T-helper 17 cell (primary cell): ENCODE measurements at places on chromosomes 1 and 21.

DNA sequence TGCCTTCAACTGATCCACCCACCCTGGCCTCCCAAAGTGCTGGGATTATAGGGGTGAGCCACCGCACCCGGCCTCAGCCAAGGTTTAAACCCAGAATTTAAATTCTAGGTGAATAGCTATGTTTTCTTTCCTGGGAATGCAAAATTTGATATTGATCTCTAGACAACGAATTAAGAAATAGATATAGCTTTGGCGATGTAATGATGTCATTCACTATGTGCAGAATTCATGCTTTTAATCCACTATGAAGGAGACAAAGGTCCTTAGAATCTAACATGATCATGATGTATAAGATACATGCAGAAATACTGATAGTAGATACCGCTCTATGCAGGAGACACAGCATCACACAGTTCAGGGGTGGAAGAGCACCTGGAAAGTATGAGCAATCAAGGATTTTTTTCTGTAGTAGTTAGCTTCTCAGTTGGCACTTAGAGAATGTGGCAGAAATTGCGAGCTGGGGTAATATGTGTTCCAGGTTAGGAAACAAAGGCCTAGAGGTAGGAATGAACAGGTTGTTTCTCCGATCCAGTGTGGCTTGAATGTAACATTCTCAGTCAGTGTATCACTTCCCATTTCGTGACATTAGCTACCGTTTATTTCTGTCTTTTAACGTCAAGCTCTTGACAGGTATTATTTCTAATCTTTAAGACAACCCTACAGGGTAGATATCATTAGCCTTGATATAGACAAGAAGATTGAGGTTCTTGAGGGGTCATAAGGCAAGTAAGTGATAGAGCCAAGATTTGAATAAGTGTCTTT lies 3.0 kb upstream of the CEP350 start:
- no peak for DNase-seq

DNA sequence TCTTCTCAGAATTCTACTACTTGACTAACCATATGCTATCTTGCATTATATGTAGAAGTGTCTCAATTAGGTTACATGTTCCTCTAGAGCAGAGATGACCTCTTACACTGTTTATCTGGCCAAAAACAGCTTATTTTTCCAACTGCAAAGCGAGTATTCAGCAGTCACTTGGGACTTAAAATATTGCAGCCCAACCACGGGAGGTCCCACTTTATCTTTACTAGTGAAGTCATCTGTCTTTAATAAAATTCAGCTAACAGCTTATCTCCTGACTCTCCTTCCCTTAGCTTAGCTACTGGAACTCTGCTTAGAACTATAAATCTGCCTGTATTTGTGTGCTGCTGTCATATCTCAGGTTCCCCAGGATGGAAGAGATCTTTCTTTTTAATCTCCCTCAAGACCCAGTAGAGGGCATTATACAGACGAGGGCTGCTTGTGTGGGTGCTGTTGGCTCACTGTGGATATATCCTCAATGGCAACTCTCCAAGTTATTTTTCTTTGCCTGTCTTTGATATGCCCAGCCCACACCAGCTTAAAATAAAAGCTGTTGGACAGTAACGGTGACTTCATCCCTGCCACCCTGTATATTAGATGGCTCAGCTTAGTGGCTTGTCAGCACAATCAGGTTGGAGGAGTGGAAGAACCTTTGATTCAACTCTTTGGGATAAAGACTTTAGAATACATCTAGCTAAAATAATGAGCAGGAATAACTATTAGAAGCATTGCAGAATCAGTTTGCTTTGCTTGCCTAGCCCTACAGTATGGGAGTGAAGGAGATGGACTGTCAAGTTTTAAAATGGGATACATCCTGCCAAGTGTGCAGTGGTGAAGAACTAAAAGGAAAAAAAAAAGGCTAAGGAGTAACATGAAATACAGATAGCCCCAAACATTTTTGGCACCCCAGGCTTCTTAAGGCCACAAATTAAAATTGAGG lies 9.6 kb downstream of the ENSA start:
- no peak for DNase-seq

DNA sequence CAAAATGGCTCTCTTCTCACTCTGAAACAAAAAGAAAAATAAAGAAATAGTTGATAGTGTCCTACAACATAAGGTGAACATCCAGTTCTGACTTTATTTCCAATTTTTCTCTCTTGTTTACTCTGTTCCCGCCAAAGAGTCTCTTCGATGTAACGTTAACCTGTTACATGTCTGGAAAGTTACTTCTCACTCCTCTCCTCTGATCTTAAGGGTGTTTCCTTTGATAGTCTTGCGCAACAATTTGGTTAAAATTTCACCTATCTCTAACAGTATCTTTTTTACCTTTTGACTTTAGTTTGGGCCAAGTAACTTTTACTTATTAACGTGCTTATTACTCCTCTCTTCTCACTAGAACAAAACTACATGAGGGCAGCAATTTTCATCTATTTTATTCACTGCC lies 1450.2 kb downstream of the BRINP3 start:
- no peak for DNase-seq

GRCh38 chr21:14762327-14762726 lies 216.2 kb upstream of the SAMSN1 start:
- no peak for DNase-seq

- no peak for DNase-seq
Observed at GRCh38 chr1:235838021-235838420, 28.7 kb downstream of the LYST start.

GRCh38 chr1:93108335-93108734 lies 29.3 kb downstream of the MTF2 start:
- DNase-seq = no peak

GRCh38 chr1:160438317-160438918 lies 38.1 kb downstream of the VANGL2 start:
- no peak for DNase-seq

GRCh38 chr21:42145569-42146272 lies 73.2 kb upstream of the ABCG1 start:
- peak; percentile 44 for DNase-seq

- DNase-seq = no peak
Observed at GRCh38 chr1:179814546-179814838, 63.1 kb downstream of the TOR1AIP2 start.

GRCh38 chr1:33948291-33948690 lies 84.4 kb downstream of the HMGB4 start:
- no peak for DNase-seq

- DNase-seq = no peak
Observed at GRCh38 chr1:27431601-27431940, 39.1 kb downstream of the GPR3 start.

- no peak for DNase-seq
Observed at GRCh38 chr1:2073382-2074230, 23.4 kb downstream of the PRKCZ start.

- DNase-seq = no peak
Observed at GRCh38 chr1:243738020-243738419, 112.0 kb downstream of the AKT3 start.

GRCh38 chr1:28208818-28209441 lies 23.9 kb downstream of the DNAJC8 start:
- DNase-seq = peak; percentile 49

- no peak for DNase-seq
Observed at GRCh38 chr1:39046613-39047210, 20.6 kb downstream of the NDUFS5 start.

DNA sequence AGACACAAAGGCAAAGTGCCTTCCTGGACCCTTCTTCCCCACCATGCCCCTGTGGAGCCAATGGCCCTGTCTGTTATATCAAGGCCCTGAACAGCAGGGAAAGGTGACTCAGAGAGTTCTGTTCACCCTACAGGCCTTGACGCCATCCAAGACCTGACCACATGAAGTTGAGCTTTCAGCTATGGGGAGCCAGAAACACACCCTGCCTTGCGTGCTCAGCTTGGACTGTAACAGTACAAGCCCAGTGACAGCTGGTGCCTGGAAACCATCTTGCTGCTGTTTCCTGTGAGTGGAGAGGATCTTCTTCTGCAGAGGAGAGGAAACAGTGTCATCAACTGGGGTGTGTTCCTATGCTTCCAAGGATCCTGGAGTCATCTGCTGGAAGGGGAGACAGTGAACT lies 165.0 kb upstream of the IRF2BP2 start:
- DNase-seq = no peak

- DNase-seq = no peak
Observed at GRCh38 chr1:169974067-169974466, 80.4 kb upstream of the SCYL3 start.

- no peak for DNase-seq
Observed at GRCh38 chr1:159429074-159429861, 2.7 kb upstream of the OR10J4 start.

DNA sequence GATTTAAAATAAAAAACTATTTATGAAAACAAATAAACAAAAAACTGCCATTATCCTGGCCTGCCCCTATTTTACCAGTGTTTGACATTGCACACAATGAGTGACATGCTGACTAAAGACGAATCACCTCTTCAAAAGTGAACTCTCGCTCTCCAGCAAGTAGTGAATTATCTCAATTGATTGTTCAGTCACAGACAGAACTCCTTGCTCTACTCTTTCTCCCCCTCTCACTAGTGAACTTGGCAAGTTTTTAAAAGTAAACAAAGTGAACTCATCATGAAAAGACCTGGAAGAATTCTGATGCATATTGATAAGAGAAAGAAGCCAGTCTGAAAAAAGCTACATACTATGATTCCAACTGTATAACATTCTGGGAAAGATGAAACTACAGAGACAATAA lies 4.7 kb upstream of the C1orf52 start:
- no peak for DNase-seq

DNA sequence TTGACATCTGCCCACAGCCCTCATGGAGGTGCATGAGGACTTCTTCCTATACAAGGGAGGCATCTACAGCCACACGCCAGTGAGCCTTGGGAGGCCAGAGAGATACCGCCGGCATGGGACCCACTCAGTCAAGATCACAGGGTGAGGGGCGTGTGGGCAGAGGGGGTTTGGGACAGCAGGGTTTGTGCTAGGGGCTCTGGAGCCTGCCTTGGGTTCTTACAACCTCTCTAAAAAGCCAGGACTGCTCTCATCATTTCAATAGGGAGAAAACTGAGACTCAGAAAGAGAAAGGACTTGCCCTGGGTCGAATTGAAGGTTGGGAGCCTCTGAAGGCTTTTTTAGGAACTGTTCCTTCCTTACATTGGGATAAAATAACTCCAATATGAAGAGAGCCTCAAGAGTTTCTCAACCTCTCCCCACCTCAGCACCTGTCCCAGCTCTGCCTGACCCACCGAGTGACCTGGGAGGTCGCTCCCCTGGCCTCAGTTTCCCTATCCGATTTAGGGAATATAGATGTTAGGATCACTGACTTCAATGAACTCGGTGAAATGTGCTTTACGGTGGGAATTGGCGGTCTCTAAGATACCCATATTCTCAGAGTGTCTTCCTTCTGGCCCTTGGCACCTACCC lies 9.5 kb downstream of the TINAGL1 start:
- no peak for DNase-seq

- DNase-seq = no peak
Observed at GRCh38 chr1:232179896-232180778, 449.8 kb downstream of the SIPA1L2 start.

DNA sequence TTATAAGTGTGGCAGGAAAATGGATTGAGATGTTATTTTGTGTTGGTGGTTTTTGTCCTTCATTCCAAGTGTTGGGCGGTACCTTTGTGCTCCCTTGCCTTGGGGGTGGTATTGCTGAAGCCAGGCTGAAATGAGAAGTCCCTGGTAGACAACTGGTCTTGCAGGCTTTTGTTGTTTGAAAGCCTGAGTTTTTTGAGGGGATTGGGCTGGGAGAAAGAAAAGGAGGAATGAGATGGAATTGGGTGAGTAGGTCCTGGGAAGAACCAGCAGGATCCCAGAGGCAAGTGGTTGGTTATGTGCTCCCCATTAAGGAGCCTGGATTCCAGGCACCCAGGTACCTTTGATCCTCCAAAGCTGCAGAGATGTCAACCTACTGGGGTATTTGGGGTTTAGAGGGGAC lies 93.7 kb upstream of the SLC2A1 start:
- DNase-seq = no peak

DNA sequence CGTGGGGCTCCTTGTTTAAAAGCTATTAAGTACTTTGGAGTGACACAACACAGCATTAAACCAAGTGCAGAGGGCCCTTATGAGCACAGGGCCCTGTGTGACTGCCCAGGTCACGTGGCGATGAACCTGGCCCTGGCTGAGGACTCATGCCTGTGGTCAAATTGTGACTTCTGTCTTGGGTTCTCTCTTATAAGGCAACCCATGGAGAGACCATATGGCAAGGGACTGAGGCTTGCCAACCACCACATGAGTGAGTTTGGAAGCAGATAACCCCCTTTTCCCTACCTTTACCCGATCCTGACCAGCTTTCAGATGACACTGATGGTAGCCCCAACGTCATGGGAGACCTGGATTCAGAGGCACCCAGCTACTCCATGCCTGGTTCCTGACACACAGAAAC lies 140.5 kb downstream of the ZBTB18 start:
- no peak for DNase-seq

GRCh38 chr1:109804660-109805059 lies 40.9 kb upstream of the EPS8L3 start:
- no peak for DNase-seq

- peak; percentile 32 for DNase-seq
Observed at GRCh38 chr1:25711555-25712298, 88.3 kb upstream of the SELENON start.

DNA sequence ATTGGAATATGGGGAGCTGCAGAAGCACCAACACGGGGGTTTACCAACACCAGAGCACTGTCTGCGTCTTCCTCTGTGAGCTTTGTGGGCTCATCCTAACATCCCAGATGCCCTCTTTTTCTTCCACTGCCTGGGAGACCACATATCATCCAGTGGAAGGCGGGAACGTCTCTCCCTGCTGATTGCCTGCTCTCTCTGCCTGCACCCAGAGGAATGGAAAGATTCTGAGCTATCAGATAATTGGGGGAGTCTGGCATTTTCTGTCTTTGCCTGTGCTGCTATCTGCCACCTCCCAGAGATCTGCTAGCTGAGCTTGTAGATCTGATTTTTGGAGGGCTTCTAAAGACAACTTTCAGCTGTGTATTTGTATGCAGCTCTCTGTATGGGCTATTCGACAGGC lies 166.2 kb upstream of the PLXNA2 start:
- DNase-seq = no peak

DNA sequence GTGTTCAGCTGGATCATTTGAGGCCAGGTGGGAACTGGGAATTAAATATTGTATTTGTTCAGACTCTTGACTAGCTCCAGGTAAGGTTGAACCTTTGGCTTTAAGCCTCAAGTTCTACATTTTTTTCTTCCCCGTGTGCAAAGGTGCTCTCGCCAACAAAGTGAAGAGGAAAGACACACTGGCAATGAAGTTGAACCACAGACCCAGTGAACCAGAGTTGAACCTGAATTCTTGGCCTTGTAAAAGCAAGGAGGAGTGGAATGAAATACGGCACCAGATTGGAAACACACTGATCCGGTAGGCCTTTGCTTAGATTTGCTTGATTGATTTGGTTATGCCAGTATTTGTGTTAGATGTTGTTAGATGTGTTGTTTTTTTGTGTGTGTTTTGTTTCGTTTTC lies 25.5 kb upstream of the RCC1 start:
- DNase-seq = no peak

- DNase-seq = no peak
Observed at GRCh38 chr1:26403656-26404055, 7.0 kb upstream of the LIN28A start.

DNA sequence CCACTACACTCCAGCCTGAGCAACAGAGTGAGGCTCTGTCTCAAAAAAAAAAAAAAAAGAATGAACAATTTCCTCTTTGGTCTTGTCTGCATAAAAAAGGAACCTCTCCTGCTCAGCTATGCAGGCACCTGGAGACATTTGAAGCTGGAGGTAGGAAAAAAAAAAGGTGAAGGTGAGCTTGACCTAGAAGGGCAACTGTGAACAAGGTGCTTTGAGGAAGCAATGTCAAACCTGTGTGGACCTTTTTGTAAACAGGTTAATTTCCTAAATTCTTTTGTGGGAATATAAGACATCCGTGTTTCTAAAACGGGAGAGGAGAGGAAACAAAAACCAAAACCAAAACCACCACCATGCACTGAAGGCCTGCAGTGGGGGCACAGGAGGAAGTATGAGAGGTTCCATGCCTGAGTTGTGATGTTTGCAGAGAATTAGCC lies 77.5 kb downstream of the SLC45A1 start:
- DNase-seq = no peak
